RCC 7860 (cell line): ENCODE measurements at places on chromosomes 16 and 17.

DNA sequence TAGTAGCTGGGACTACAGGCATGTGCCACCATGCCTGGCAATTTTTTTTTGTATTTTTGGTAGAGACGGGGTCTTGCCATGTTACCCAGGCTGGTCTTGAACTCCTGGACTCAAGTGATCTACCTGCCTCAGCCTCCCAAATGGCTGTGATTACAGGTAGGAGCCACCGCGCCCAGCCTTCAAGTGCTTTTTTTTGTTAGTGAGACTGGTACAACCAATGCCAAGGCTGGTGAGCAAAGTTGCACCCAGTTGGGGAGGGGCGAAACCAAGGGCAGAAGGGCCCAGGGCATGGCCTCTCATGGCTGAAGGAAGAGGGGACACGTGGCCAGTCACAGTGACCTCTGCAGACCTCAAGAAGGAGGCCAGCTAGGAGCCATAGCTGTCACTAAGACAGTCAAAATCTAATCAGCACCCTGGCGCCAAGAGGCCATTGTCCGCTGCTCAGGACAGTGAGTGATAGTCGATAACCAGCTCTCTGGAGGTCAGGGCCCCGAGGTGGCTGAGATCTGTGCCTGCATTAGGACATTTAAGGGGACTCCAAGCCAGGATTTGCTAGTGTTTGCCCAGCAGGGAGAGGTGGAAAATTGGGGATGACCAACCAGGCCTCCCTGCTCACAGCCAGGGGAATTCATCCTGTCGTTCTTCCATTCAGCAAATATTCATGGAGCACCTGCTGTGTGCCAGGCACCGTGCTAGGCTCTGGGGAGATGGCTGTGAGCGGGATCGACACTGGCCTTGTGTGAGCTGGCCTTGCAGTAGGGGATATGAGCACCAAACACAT lies 10.2 kb downstream of the IL4R start:
- DNase-seq: no peak

GRCh38 chr16:70682239-70683145 lies 3.4 kb downstream of the MTSS2 start:
- DNase-seq: no peak

GRCh38 chr17:72111336-72111923 lies 9.4 kb upstream of the SOX9 start:
- no peak for DNase-seq

GRCh38 chr17:76046064-76046463 lies 19.0 kb upstream of the EVPL start:
- no peak for DNase-seq
